ENCODE measurements at places on chromosomes 12 and 14. TPM values are rescaled to one million over a fixed set of nuclear protein-coding genes. Genes with fewer than 3 reads are reported as not detected.

Gene SRSF5
- 224 TPM for total RNA-seq

Gene CKB
- 265 TPM for total RNA-seq

Gene MFAP5
- 10.0 TPM for total RNA-seq

Gene OTUB2
- 2.2 TPM for total RNA-seq

Gene ZC2HC1C
- total RNA-seq, result 6.7 TPM

Gene TTC9
- 6.8 TPM for total RNA-seq

Gene LYZ
- total RNA-seq, result 186 TPM

Gene PRKD1
- total RNA-seq, result 20.9 TPM

Gene ASIC1
- 2.0 TPM for total RNA-seq

Gene CABP1
- 0.63 TPM for total RNA-seq

Gene SOS2
- total RNA-seq, result 57.1 TPM

Gene CNTN1
- 1.8 TPM for total RNA-seq

Gene KRT6C
- not detected for total RNA-seq

Gene LTB4R2
- 5.8 TPM for total RNA-seq

Gene SEC23A
- total RNA-seq, result 50.6 TPM

Gene PPM1A
- total RNA-seq, result 61.5 TPM

Gene PARPBP
- total RNA-seq, result 6.1 TPM

Gene C14orf93
- total RNA-seq, result 14.9 TPM

Gene KRT74
- not detected for total RNA-seq

Gene AICDA
- total RNA-seq, result 0.58 TPM

Gene KLRC2
- total RNA-seq, result not detected

Gene KRT72
- total RNA-seq, result not detected

Gene GZMB
- 5.1 TPM for total RNA-seq

Gene C12orf50
- 0.06 TPM for total RNA-seq

Gene GCH1
- total RNA-seq, result 19.2 TPM

Gene NPAS3
- 0.48 TPM for total RNA-seq

Gene ANKRD33
- total RNA-seq, result 0.21 TPM
